GM23338 (cell line): ENCODE measurements at places on chromosomes 12 and 14.
A peak's percentile ranks its signal among the peaks of the same experiment; 100 is the strongest.

DNA sequence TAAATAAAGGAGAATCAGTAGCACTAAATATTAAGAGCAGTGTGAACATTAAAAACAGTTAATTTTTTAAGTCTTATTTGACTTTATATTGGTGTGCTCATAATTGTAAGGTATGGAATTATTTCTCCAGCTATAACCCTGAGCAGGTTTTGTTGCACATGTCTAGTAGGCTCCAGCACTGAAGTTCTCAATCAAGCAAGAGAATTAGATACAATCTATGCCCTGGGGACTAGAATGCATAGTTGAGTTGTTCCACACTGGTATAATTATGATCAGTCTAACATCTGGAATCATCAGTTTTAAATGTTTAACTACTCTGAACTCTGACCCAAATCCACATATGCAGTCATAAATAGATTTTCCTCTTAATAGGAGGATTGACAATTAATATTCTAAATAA, 257.8 kb upstream of the ARHGAP5 start:
- DNase-seq: no peak

GRCh38 chr12:105461944-105462762, 131.7 kb downstream of the C12orf75 start:
- no peak for DNase-seq

GRCh38 chr12:123945287-123946151, 27.1 kb downstream of the CCDC92 start:
- DNase-seq: no peak

DNA sequence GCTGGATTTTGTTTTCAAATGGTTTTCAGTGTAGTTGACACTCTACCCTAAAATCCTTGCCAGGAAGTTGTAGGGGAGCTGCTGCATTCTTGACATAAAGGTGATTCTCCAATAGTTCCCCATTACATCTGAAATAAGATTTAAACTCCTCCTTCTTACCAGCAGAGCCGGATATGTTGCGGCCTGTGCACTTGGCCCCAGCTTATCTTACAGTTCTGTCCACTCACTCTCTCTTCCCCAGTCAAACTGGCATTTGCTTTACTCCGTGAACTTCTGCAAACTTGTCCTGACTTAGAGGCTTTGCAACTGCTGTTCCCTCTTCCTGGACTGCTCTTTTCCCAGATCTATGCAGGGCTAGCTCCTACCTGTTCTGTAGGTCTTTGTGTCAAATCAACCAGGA, 929.5 kb downstream of the VRK1 start:
- DNase-seq: no peak

DNA sequence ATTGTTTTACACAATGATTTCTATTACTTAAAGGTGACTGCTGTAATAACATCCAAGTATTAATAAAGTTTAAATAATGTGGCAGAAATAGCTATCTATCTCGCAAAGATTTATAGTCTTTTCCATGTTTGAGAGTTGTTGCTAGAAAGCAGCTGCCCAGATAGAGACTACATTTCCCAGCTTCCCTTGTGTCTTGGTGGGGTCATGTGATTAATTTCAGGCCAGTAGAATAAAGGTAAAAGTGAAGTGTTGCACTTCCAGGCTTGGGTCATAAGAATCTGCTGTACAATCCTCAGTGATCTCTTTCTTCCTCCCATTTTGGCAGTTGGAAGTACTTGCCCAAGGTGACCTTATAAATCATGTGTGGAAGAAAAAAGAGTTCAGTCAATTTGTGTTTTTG, 449.7 kb upstream of the USP15 start:
- peak; percentile 18 for DNase-seq

DNA sequence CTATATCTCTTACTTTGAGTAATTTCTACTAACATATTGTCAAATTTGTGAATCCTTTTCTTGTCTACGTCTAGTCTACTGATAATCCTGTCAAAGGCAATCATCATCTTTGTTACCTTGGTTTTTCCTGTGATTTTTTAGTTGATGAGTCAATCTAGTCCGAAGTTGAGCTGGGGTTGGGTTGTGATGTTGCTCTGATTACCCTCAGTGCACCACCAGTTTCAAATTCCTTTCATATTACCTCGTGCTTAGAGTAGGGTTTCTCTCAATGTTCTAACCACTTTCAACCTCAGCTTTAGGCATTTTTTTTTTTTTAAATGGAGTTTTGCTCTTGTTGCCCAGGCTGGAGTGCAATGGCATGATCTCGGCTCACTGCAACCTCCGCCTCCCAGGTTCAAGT, 186.8 kb downstream of the BTG1 start:
- DNase-seq: no peak

DNA sequence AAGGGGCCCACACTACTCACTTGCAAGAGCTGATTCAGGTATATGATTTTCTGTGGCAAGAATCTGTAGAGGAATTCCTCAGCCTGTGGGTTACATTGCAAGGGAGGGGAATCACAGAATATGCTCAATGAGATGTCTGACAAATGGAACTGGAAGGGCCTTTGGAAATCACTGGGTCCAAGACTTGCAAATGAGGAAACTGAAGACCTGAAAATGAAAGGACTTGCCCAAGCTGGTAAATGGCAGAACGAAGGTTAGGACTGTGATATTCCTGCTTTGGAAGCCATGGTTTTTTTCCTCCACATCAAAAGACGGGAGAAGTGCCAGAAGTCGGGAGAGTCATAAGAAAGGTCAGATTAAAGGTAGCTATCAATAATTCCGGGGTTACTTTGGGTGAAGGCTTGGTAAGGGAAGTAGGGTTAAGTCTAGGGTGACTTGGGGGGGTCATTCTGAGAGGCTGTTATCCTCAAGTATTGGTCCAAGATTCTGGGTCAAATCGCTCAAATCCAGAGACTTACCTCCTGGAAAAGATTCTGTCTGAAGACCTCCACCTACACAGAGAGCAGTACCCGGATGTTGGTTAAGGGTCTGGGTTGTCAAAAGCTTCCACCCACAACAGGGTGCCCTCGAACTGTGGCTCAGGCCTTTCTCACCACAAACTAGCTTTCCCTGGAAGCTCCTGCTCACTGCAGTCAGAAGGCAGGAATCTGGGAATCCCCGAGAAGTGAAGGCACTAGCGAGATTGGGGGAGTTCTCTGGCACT, 539 bp downstream of the PSME2 start:
- DNase-seq: no peak

DNA sequence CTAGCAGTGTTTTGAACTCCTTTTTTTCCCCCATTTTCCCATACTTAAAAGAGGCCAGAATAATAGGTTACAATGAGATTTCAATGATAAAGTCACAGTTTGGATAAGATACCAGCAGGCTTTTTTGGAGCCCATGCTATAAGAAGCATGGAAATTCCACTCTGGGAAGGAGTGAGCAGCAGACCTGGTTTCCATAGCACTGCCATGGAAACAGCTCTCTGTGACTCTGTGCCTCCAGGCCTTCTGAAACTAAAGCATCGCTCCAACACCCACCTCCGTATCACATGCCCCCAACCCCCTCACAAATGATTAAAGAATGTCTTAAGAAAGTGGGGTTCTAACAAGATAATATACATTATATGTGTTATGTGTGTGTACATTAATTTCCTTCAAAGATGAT, 165.0 kb downstream of the GRIN2B start:
- DNase-seq: peak; percentile 50

- no peak for DNase-seq
These were observed 30.7 kb downstream of the TESC start for GRCh38 chr12:117068492-117068891.

GRCh38 chr12:79764641-79765040, 73.9 kb upstream of the PAWR start:
- DNase-seq: no peak
